ENCODE measurements at places on chromosomes 13 and 19. TPM values are rescaled to one million over a fixed set of nuclear protein-coding genes. Genes with fewer than 3 reads are reported as not detected.

LILRB4 gene
- not detected for total RNA-seq

DNA sequence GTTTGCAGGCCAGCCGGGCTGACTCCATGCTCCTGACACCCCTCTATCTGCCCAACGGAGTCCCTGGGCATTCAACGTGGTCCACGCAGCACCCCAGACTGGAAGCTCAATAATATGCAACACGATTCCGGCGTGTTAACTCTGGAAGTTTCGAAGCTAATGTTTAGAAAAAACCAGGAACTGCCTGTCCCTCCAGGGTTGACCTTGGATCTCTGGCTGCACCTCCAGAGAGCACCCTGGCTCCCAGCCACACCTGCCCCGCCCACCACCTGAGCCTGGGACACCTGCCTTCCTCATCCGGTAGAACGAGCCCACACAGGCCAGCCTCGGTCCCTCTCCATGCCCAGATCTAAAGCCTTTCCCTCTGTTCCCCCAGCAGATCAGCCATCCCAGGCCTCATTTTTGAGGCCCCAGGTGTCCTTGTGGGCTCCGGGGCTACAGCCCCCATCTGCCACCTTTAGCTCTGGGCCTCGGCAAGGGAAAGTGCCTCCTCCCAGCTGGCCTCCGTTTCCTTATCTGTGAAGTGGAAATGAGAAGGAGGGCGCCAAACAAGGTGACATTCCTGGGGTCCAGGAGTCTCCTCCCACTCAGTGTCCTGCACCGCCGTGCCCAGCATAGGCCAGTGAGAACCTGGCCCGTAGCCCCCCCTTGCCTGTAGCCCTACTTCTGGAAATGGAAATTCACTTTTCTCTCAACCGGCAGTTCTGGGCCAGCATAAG, 38.7 kb downstream of the KLF2 start:
- no peaks in the 10 kb centered on the region for H3K27me3 ChIP-seq
- peaks cover 8% of the 10 kb centered on the region for H3K4me1 ChIP-seq
- H3K4me3 ChIP-seq: no peak overlapping the region
- H3K36me3 ChIP-seq: no peaks in the 10 kb centered on the region
- H3K27ac ChIP-seq: peak overlapping the region; percentile 3
- DNase-seq: no peak

GRCh38 chr13:63901630-63902029, 2486.0 kb upstream of the PCDH20 start:
- H3K27me3 ChIP-seq: no peaks in the 10 kb centered on the region
- no peaks in the 10 kb centered on the region for H3K4me1 ChIP-seq
- H3K36me3 ChIP-seq: no peaks in the 10 kb centered on the region
- no peak overlapping the region for H3K4me3 ChIP-seq
- peak; percentile 15 for DNase-seq

DNA sequence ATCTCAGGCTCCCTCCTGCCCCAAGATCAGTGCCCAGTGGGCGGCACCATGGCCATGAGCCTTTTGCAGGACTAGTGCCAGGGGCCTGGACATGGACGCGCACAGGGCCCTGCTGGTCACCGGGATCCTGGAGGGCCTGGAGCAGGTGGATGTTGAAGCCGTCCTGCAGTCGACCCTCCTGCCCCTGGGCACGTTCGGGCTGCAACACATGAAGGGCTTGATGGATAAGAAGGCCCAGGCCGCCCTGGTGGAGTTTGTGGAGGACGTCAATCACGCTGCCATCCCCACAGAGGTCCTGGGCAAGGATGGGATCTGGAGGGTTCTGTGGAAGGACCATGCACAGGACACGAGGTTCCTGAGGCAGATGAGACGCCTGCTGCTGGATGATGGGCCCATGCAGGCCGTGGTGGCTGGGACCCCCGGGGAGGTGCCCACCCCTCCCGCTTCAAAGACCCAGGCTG, 38.0 kb upstream of the PNMA8B start:
- H3K4me1 ChIP-seq: peaks cover 17% of the 10 kb centered on the region
- no peaks in the 10 kb centered on the region for H3K27me3 ChIP-seq
- DNase-seq: no peak
- H3K27ac ChIP-seq: no peak overlapping the region

- no peaks in the 10 kb centered on the region for H3K4me1 ChIP-seq
- H3K36me3 ChIP-seq: no peaks in the 10 kb centered on the region
- no peak for DNase-seq
- H3K27me3 ChIP-seq: no peaks in the 10 kb centered on the region
- H3K4me3 ChIP-seq: no peak overlapping the region
- H3K27ac ChIP-seq: no peak overlapping the region
Observed at GRCh38 chr13:35554972-35555623, 78.6 kb upstream of the MAB21L1 start.
